AG04449 (cell line): ENCODE measurements at places on chromosomes 16 and 17.

- no peak for DNase-seq
These were observed 13.2 kb upstream of the CLEC18C start for GRCh38 chr16:70160388-70160787.

DNA sequence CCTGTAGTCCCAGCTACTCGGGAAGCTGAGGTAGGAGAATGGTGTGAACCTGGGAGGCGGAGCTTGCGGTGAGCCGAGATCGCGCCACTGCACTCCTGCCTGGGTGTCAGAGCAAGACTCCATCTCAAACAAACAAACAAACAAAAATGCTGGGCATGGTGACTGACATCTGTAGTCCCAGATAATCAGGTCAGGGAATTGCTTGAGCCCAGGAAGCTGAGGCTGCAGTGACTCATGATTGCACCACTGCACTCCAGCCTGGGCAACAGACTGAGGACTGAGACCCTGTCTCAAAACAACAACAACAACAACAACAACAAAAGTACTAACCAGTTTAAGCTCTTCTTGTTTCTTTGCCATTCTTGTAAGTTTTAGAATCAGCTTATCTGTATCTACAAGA is 383.0 kb upstream of the PMFBP1 start:
- DNase-seq, result no peak

DNA sequence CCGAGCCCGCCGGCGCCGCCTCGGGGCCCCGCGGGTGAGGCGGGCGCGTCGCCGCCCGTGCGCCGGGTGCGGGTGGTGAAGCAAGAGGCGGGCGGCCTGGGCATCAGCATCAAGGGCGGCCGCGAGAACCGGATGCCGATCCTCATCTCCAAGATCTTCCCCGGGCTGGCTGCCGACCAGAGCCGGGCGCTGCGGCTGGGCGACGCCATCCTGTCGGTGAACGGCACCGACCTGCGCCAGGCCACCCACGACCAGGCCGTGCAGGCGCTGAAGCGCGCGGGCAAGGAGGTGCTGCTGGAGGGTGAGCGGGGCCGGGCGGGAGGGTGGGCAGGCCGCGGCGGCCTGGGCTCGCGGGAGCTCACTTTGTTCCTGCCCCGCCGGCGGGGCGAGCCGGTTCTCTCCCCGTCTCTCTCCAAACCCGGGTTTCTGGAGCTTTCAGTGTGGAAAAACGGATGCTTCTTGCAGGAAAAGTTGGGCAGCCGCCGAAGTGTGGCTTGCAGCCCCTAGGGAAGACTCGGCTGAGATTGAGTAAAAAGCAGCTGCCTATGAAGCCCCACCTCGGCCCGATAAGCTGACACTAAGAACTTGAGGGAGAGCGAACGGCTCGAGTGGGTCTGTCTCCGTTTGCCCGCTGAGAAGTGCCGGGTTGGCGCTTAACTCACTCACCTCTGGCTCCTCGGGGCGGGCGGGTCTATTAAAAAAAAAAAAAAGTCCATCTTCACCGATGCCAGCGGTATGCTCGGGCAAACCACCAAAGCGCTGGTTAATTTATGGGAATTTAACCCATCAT is 677 bp downstream of the SNTB2 start:
- no peak for DNase-seq

DNA sequence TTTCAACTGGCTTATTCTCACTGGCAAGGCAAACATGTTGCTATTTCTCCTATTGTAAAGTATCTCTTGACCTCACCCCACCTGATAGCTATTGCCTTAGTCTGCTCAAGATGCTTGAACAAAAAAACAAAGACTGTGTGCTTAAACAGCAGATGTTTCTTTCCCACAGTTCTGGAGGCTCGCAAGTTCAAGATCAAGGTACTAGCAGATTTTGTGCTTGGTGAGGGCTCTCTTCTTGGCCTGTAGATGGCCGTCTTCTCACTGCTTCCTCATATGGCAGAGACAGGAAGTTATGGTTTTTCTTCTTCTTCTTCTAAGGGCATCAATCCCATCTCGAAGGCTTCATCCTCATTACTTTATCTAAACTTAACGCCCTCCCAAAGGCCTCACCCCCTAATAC is 109.7 kb upstream of the CLEC3A start:
- DNase-seq, result no peak

DNA sequence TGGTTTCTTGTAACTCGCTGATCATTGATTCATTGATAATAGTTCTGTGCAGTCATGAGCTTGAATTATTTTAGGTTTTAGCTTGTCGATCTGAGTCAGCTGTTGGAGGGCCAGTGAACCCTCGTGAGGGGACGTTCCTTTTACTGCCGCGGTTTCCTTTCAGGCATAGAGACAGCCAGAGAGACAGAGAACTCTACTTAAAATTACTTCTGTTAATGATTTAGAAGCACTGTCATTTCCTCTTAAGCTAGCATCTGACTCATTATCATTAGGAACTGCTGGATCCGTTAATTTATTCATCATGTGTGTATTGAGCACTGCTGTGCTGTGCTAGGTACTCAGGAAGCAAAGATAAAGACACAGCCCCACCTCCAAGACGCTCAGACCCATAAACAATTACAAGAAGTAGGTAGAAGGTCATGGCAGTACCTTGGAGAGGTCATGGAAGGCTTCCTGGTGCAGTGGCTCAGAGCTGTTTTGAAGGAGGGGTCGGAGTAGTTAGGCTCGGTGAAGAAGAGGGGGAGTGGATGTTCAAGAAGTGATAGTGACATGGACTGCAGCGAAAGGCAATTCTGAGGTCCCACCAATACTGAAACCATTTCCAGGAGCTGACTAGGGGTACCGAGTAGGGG is 3.3 kb downstream of the PGS1 start:
- DNase-seq, result no peak

- DNase-seq, result no peak
These were observed 346.3 kb downstream of the BCAS3 start for GRCh38 chr17:61023996-61024395.

DNA sequence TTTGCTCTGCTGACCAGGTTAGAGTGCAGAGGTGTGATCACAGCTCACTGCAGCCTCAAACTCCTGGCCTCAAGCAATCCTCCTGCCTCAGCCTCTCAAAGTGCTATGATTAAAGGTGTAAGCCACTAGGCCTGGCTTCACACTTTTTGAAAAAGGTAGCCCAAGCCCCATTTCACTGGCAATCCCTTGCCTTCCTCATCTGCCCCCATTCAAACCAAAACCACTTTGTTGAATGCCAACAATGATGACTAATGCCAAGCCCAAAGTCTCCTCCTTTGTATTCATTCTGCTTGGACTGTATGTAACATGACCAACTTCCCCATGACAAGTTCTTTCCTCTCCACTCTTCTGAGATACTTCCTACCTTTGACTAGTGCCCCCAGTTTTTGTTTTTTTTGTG is 33.1 kb downstream of the N4BP1 start:
- no peak for DNase-seq

GRCh38 chr16:19046062-19046461 is 21.4 kb upstream of the COQ7 start:
- DNase-seq, result no peak

DNA sequence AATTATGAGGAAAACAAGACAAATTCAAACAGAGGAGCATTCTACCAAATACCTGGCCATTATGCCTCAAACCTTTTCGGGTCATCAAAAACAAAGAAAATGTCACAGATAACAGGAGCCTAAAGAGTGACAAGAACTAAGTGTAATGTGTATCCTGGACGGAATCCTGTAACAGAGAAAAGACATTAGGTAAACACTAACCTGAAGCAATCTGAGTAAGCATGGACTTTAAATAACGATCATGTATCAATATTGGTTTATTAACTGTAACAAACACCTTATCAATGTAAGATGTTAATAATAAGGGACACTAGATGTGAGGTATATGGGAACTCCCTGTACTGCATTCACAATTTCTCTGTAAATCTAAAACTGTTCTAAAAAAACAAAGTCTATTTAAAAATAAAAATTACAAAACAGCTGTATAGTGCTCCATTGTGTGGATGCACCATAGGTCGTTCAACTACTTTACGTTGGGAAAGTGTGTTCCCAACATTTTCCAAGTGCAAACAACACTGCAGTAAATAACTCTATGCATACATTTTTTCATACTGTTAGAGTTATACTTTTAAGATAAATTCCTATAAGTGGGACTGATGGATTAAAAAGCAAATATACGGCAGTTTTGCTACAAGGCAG is 14.8 kb downstream of the CMC2 start:
- no peak for DNase-seq

- no peak for DNase-seq
These were observed 530 bp downstream of the PCGF2 start for GRCh38 chr17:38747463-38748148.

- no peak for DNase-seq
These were observed 2.2 kb upstream of the PELP1 start for GRCh38 chr17:4706121-4706520.

DNA sequence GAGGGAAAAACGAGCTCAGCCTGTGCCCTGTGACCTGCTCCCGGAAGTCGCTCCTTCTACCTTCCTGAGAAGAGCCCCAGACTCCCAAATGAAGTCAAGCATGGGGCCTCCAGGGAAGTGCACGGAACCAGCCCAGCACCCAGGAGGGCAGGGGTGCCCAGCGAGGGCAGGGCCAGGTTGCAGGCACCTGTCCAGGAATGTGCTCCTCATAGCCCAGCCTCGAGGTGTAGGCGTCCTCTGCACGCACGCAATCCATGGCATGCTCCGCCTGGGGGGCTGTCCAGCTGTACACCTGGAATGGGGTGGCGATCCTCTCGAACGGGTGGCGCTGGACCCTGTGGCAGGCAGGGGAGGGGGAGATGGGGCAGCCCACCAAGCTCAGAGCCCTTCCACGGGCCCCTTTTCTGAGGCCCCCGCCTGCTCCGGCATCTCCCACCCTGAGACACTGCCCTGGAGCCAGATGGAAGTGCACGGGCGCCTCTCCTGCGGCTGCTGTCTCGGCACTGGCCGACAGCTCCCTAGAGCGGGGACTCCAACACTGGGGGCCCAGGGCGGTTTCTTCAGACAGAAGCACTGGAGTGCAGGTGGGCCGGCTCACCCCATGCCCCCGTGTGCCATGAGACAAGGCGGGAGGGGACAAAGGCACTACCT is 10.9 kb downstream of the CLUH start:
- DNase-seq, result no peak

- DNase-seq, result no peak
These were observed 34.4 kb downstream of the CDRT4 start for GRCh38 chr17:15432807-15433611.

DNA sequence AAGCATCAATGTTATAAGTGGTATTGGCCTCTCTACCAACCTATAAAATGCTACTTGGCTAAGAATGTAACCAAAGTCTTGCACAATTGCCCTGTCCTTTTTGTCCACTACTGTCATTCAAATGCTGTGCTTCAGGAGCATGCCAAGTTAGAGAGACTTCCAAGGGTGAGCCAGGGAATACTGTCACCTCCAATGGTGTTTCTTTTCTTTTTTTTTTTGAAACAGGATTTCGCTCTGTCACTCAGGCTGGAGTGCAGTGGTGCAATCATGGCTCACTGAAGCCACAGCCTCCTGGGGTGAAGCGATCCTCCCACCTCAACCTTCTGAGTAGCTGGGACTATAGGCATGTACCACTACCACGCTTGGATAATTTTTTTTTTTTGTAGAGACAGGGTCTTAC is 43.7 kb upstream of the ERN1 start:
- DNase-seq, result no peak

DNA sequence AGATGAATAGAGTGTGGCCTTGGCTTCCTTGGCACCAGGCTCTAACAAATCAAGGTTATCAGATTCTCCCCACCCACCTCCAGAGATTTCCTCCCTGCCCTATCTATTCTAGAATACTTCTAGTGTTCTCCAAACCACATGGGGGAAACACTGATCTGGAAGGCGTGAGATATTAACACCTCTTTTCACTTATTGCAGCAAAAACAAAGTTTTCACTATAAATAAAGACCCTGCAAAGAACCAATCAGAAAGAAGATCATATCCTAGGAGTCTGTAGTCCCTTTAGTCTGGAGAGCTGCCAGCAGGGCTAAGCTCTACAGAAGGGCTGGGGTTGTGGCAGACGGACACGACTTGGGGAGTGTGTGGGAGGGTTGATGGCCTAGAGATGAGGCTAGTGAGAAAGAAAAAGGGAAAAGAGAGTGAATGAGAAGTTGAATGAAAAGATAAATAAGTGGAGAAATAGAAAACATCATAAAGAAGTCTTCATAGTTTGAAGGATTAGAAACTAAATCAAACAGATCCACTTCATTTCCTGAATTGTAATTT is 8.6 kb upstream of the SKAP1 start:
- no peak for DNase-seq

DNA sequence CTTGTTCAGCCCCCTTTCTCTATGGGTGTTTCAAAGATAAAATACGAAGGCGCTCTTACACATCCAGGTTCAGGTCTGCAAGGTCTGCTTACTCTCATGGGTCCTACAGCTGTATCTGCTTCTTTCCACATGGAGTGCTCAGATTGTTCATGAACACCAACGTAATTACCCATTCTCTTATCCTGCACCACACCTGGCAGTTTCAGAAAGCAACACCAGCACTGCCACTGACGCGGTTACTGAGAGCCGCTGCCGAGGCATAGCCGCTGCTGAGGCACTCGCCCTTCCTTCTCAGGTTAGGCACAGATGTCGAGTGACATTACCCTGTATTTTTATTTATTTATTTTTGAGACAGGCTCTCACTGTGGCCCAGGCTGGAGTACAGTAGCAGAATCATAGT is 147.1 kb downstream of the RPTOR start:
- DNase-seq, result no peak

DNA sequence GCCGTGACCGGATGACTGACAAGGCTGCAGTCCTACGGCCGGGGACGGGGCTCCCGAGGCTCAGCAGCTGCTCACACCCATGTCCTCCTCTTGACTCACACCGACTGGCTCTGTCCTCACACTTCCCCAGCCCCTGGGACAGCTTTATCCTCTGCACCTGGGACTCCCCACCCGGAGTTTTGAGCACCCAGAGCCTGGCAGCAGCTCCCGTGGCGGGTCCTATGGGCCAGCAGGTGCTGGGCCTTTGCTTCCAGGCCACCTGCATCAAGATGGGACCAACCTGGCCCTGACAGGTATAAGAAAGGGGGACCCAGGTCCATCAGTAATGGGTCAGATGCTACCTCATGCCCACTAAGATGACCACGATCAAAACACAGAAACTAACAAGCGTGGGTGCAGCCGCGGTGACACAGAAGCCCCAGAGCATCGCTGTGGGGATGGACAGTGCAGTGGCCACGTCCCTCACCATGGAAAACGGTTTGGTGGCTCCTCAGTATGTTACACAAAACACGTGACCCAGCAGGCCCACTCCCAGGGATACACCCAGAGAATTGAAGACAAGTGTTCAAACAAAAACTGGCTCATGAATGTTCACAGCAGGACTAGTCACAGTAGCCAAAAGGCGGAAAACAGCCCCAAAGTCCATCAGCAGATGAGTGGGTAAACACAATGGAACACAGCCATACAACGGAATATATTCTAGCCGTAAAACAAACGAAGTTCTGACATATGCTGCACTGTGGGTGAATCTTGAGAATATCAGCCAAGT is 3.3 kb upstream of the NOTUM start:
- DNase-seq, result no peak

DNA sequence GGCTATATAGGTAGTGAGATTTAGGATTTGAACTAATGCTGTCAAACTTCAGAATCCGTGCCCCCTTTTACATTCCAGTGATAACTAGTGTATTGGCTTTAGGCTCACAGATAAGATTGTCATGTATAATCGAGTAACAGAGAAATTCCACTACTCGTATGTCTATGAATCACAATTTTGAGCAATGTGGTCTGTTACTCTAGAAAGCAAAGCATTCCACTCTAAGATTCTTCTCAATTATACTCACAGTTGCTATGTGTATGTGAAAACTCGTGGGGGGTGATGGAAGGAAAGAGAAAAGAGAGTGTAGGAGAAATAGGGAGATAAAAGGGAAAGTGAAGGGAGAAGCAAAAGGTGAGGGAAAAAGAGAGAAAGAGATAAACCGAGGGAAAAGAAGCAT is 1175.1 kb upstream of the GOT2 start:
- DNase-seq, result no peak

- DNase-seq, result no peak
These were observed 30.8 kb downstream of the WSCD1 start for GRCh38 chr17:6100891-6101500.
